Pancreas (tissue), 10 donors: ENCODE measurements at places on chromosomes 4 and X. TPM values are rescaled to one million over a fixed set of nuclear protein-coding genes. Genes with fewer than 3 reads are reported as not detected.

The UGT2B17 gene
- total RNA-seq: 0.87 TPM

The MID1IP1 gene
- 31.2 TPM for total RNA-seq

The TENT5D gene
- total RNA-seq: not detected

The SGMS2 gene
- total RNA-seq: 13.7 TPM

The GPRASP3 gene
- 2.4 TPM for total RNA-seq

The PNMA6A gene
- 0.37 TPM for total RNA-seq

The P2RY8 gene
- total RNA-seq: 0.54 TPM
